ENCODE measurements at places on chromosomes 6 and 20.

- DNase-seq = no peak
These were observed 360.4 kb downstream of the HAO1 start for GRCh38 chr20:7579888-7580287.

- DNase-seq = no peak
These were observed 74.5 kb upstream of the RBM24 start for GRCh38 chr6:17206566-17207072.

DNA sequence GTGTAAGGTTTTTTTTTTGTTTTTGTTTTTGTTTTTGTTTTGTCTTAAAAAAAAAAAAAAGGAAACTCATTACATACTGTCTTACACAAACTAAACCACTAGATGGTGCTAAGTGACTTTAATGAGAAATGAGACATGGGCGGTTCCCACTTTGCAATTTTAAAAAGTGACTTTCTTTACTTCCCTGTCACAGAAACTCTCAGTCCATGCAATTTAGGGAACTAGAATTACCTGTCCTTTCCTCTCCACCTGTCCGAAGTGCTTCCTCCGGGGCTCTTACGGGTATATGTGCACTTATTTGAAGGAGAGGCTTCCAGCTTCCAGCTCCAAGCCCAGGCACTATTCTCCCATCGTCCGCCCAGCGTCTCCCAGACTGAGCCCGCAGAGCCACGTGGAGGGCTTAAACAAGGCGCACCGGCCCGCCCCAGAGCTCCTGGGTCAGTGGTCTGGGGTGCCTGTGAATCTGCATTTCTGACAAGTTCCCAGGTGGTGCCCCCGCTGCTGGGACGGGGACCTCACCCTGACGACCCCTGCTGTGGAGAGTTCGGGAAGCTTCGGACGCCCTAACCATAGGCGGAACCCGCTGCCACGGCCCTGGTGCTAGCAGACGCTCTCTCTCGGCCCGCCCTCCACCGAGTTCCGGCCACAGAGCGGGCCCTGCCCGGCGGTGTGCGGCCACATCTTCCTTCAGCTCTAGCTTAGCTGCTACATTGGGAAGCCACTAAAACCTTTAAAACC lies 26.1 kb downstream of the BFSP1 start:
- DNase-seq = peak; percentile 38

GRCh38 chr20:47428851-47429336 lies 72.4 kb upstream of the ZMYND8 start:
- no peak for DNase-seq

GRCh38 chr20:62345681-62346370 lies 21.3 kb downstream of the LAMA5 start:
- DNase-seq = no peak
